ENCODE measurements at places on chromosomes 5 and 9.

GRCh38 chr5:56850423-56850822 is 35.1 kb downstream of the MAP3K1 start:
- DNase-seq = no peak

DNA sequence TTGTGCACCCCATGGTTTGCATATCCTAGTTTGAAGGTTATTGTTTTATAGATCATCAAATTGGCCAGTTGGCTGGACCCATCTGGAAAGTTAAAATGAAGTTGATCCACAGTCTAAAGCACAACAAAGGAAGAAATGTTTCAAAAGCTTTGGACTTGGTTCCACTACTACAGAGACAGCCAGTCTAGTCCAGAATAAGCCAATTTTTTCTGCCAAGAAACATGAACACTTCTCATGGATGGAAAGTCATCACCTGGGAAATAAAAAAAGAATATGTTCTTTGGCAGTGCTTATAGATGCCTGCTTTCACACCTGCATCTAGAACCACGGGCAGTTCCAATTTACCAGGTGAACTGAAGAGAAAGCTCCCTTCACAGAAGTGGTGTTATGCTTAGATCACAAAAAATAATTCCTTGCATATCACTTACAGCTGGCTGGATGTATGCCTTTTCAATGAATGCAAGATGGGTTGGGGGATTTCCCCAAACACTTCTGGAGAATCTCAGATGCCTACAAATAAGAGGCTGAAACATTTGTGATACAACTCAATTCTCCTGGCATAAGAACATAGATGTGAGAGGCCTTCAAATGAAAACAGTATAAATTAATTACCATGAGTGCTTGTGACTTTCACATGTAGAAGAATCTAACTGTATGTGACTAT is 26.9 kb downstream of the C9 start:
- DNase-seq = no peak

GRCh38 chr9:101650142-101650541 is 55.4 kb upstream of the PPP3R2 start:
- no peak for DNase-seq

DNA sequence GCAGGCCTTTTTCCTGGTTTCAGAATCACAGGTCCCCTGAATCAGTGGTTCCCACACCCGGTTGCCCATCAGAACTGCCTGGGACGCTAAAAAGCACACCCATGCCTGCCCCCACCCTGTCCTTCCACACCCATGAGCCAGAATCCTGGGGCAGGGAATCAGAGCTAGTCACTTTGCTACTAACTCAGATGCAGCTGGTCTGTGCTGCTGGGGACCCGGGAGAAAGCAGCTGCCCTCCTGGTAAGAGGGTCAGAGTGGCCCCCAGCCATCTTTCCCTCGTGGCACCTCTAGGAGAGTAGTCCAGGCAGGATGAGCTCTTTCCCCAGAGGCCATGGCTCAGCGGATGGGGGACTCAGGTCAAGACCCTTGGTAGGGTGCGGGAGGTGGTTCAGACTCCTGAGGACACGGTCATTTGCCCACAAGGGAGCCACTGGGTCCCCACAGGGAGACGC is 11.3 kb upstream of the NUP214 start:
- DNase-seq = no peak

GRCh38 chr5:443239-444151 is 519 bp downstream of the EXOC3 start:
- peak; percentile 16 for DNase-seq

- DNase-seq = no peak
These were observed 232.0 kb downstream of the CHSY3 start for GRCh38 chr5:130136300-130136699.

DNA sequence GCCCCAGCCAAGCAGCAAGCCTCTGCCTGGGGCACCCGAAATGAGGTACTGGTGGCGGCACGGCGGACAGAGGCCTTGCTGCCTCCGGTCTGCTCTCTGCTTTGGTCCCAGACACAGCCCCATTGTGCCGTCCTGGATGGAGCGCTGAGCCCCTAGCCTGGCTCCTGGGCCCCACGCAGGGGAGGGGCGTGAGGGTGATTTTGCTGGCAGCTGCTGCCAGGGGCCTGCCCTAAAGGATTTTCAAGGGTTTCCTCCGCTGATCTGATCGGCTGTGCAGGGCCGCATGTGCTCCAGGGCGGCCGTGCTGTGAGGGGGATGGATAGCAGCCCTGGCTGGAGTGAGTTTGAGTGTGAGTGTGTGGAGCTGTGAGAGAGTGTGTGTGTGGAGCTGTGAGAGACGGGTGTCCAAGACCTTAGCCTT is 1.3 kb downstream of the GPSM1 start:
- no peak for DNase-seq

DNA sequence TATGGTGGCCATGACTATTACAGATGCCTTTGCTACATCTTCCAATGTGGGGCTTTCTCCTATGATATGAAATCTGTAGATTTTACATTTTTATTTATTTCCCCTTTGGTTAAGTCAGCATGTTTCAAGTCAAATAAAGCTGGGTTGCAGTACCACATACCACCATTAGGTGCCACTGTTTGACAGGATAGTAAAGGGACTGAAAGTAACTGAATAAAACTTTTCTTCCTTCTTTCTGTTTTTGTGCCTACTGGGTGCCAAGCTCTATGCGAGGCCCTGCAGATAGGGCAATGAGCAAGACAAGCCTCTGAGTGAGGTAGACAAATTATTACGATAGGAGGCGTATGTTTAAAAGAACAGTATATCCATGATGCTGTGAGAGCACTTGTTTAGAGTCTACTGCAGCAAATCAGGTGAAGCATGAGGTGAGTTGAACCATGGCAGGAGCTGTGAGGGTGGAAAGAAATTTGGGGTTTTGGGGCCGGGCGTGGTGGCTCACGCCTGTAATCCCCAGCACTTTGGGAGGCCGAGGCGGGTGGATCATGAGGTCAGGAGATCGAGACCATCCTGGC is 64.8 kb downstream of the GDNF start:
- no peak for DNase-seq

DNA sequence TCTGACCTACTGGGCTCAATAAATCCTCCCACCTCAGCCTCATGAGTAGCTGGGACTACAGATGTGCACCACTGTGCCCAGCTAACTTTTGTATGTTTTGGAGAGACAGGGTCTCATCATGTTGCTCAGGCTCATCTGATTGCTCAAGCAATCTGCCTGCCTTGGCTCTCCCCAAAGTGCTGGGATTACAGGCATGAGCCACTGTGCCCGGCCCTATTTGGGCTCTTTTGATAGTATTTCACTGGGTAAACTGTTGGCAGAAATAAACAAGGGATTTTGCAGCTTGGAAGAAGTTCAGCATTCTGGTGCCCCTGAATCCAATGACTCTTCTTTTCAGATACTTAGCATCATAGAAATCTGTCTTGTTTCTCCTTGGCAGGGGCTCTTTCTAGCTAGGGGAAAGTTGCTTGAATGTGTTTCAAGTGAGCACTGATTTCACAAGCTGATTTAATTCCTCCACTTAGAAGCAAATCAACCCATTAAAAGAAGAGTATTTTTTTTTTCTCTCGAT is 146.8 kb downstream of the PAPPA start:
- no peak for DNase-seq

GRCh38 chr5:176803068-176803942 is 7.1 kb upstream of the UNC5A start:
- no peak for DNase-seq

- no peak for DNase-seq
These were observed 149.3 kb upstream of the COL5A1 start for GRCh38 chr9:134492281-134492691.

DNA sequence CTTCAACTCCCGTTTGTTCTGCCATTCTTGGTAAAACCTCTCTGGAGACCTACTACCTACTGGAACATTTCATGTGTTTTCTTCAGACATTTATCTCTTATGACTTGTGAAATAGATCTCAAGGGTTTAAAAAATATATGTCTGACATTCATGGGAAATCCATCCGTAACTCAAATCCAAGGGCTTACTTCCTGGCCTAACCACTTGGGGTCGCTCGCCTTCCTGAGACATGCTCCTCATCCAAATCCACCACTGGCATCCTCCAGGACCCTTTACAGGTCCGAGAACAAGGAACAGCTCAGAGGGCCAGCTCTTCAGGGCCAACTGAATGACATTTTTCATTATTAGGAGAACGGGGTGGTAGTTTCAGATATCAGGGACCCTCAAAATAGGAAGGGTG is 235.1 kb upstream of the TUT7 start:
- DNase-seq = no peak

GRCh38 chr9:96383165-96383942 is at the start of gene SLC35D2:
Gene SLC35D2, minus strand, starts transcription at chr9:96383711. Its CDS starts 77 bp downstream, at chr9:96383634.
- no peak for DNase-seq

- DNase-seq = no peak
These were observed 191.2 kb downstream of the PIK3R1 start for GRCh38 chr5:68406767-68407241.

DNA sequence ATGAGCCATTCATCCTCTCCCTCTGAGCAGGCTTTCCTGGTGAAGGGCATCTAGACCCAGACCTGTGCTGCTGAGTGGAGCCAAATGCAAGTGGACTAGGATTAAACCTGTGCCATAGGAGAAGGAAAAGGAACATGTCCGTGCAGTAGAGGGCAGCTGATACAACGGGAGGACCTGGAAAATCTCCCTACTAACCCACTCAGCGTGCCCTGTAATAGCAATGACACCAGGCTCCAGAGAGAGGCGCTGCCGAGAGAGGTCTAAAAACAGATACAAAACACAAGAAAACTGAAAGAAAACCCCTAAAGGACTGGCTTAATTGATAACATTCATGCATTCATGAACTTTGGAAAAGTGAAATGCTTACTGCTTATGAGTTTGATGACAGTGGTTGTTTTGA is 60.8 kb downstream of the PFDN1 start:
- DNase-seq = no peak

DNA sequence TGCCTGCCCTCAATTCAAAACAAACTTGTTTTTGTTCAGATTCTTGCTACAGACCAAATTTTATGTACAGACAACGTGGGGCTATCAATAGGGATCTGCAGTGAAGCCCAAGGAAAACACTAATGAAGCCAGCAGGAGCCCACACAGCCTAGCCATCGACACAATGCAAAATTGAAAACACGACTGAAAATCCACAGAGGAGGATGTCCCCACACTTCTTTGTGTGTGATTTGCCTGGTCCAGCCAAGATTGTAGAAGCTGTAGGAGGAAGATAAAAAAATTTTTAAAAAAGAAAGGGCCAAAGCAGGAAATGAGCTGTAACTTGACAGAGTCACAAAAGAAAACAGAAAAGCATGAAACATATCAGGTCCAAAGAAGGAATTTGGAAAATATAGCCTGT is 34.8 kb downstream of the HTR4 start:
- no peak for DNase-seq

- DNase-seq = peak; percentile 41
These were observed 24.7 kb upstream of the RXRA start for GRCh38 chr9:134301387-134302129.

GRCh38 chr9:2050236-2050635 is 35.1 kb downstream of the SMARCA2 start:
- DNase-seq = no peak

DNA sequence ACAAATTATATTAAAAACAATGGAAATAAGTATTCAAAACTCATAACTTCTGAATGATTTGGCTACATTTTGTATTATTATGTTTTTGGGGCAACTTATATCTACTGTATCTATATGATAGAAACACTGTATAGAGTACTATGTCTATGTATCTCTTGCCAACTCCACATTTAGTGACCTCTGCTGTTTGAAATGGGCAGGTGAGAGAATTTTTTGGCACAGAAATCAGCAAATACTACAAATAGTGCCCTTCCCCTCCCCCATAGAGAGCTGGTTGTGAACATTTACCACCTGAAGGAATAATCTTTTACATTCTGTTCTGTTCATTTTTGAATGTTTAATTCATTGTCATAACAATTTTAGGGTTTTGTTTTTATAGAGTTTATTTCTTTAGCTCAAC is 545.3 kb downstream of the PDE4D start:
- no peak for DNase-seq

GRCh38 chr5:142726188-142726731 is 40.4 kb upstream of the FGF1 start:
- DNase-seq = no peak

- DNase-seq = no peak
These were observed 130.6 kb upstream of the ADRA1B start for GRCh38 chr5:159785656-159786055.

DNA sequence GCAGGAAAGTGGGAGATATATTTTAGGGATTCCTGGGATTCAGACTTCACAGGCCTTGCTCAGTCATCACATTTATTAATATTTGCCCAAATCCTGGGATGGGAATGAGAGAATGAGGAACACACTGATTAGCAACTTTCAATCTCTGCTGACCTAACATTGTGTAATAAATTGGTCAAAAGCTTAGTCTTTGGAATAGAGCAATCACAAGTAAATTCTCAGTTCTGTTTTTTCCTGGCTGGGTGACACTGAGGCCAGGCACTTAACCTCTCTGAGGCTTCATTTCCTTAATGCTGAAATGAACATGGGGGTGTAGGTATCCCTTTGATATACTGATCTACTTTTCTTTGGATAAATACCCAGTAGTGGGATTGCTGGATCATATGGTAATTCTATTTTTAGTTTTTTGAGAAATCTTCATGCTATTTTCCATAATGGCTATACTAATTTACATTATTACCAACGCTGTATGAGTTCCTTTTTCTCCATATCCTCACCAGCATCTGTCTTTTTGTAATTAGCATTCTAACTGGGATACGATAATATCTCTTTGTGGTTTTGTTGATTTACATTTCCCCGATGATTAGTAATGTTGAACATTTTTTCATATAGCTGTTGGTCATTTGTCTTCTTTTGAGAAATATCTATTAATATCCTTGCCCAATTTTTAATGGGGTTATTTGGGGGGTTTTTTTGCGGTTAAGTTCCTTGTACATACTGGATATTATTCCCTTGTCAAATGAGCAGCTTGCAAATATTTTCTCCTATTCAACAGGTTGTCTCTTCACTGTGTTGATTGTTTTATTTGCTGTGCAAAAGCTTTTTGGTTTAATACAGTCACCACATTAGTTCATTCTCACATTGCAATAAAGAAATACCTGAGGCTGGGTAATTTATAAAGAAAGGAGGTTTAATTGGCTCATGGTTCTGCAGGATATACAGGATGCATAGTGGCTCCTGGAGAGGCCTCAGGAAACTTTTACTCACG is 36.8 kb upstream of the NIPBL start:
- DNase-seq = no peak

DNA sequence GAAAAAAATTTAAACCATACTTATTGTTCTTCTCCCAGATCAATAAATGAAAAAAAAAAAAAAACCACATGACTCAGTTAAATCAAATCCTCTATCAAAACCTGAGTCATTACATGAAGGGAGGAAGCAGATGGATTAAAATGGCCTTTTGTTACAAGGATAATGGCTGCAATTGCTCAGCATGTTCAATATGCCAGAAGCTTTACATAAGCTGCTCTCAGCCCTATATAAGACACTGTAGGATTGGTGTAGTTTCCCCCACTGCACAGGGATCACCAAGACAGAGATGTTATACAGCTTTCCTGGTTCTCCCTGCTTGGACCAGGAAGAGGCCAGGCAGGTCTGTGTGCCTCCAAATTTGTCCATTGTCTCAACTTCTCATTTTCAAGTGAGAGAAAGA is 101.6 kb upstream of the MAP1B start:
- no peak for DNase-seq

- no peak for DNase-seq
These were observed 6.2 kb upstream of the SPINK4 start for GRCh38 chr9:33233626-33234342.
